ENCODE measurements at places on chromosomes 1 and 21. TPM values are rescaled to one million over a fixed set of nuclear protein-coding genes. Genes with fewer than 3 reads are reported as not detected.

MFSD2A gene
- total RNA-seq, result 25.6 TPM

COP1 gene
- total RNA-seq, result 44.2 TPM

C1orf50 gene
- 11.4 TPM for total RNA-seq

NTPCR gene
- 55.6 TPM for total RNA-seq

RIPK4 gene
- not detected for total RNA-seq

RAD54L gene
- total RNA-seq, result 0.89 TPM

KLF17 gene
- total RNA-seq, result not detected

S100A7 gene
- not detected for total RNA-seq

AKNAD1 gene
- 1.2 TPM for total RNA-seq

S100A16 gene
- total RNA-seq, result 47.1 TPM

LIN28A gene
- total RNA-seq, result not detected

SPATA1 gene
- 1.5 TPM for total RNA-seq

PERM1 gene
- total RNA-seq, result 0.23 TPM

FAM72C gene
- total RNA-seq, result not detected

PLEKHN1 gene
- total RNA-seq, result not detected

FCRLB gene
- 2.9 TPM for total RNA-seq

LIPI gene
- not detected for total RNA-seq

SPRR2A gene
- not detected for total RNA-seq

KIAA1614 gene
- 14.5 TPM for total RNA-seq

SERPINC1 gene
- not detected for total RNA-seq

C4BPA gene
- total RNA-seq, result not detected

NTNG1 gene
- 15.7 TPM for total RNA-seq

SH2D5 gene
- 44.3 TPM for total RNA-seq

RASSF5 gene
- total RNA-seq, result 21.6 TPM

NOL9 gene
- 28.9 TPM for total RNA-seq

RAP1GAP gene
- total RNA-seq, result 147 TPM

DDR2 gene
- 24.5 TPM for total RNA-seq

AIRE gene
- 2.7 TPM for total RNA-seq

GUCA2A gene
- not detected for total RNA-seq

MMP23B gene
- 2.0 TPM for total RNA-seq

TTC22 gene
- 0.98 TPM for total RNA-seq

CCNL2 gene
- 188 TPM for total RNA-seq

SLAMF9 gene
- not detected for total RNA-seq

COL16A1 gene
- 128 TPM for total RNA-seq

All from dorsolateral prefrontal cortex (tissue), 122 donors.